AG09319 (cell line): ENCODE measurements at places on chromosomes 4 and X.

DNA sequence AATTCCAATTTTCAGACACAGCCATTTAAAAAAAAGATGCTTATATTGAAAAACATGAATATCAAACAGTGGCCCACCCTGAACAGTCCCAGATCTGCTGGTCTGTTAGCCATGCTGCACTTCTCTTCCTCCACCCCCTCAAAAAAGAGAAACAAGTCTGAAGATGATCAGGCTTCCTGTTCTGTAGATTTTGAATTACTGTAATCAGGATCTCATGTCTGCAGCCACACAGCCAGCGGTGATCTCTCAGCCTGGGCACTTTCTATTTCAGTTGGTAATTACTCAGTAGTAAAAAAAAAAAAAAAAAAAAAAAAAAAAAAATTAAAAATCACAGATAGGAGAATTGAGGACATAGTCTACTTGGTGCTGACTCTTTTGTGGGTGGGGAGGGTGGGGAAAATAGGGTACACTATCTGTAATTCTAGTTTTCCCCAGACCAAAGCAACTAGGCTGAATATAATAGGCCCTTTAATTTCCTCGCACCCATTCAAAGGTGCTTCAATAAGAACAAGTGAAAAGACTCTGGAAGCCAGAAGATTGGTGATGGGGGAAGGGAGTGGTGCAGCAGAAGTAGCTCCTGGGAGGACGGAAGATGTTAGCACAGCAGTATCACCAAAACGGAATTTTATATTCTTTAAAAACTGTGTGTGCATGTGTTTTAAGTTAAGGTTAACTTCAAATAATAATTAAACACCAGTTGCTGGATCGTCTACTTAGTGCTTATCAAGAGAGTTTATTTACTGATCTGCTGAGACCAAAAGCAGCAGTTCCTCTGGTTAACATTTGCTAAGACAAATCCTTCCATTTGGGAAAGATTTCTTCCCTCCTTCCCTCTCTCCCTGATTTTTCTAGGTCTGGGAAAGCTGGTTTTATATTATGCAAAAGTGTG, 47.0 kb downstream of the SPRY1 start:
- DNase-seq = no peak

DNA sequence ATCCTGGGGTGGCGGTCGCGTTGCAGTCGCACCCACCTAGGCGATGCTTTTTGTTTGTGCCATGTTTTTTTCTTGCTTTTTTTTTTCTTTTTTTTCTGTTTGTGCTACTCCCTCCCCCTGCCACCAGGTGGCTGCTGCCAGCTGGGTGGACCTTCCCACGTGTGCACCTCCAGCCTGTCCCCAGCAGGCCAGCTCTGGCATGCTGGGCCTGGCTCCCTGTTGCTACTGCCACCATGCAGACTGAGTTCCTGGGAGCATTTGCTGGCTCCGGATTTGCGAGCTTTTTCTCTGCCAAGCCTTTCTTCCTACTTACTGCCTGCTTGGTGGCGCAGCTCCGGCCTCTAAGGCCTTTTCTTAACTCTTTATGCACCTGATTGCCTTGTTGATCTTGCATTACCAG, 161.2 kb upstream of the WDFY3 start:
- DNase-seq = no peak

- no peak for DNase-seq
Observed at GRCh38 chr4:57370691-57371090, 260.5 kb upstream of the IGFBP7 start.

- DNase-seq = no peak
Observed at GRCh38 chr4:141391293-141391692, 170.6 kb downstream of the ZNF330 start.

- no peak for DNase-seq
Observed at GRCh38 chr4:185209031-185209851, at the start of gene SNX25. TSS of gene SNX25 (plus strand) at chr4:185209598. CDS start at chr4:185209827, 229 bp downstream.

DNA sequence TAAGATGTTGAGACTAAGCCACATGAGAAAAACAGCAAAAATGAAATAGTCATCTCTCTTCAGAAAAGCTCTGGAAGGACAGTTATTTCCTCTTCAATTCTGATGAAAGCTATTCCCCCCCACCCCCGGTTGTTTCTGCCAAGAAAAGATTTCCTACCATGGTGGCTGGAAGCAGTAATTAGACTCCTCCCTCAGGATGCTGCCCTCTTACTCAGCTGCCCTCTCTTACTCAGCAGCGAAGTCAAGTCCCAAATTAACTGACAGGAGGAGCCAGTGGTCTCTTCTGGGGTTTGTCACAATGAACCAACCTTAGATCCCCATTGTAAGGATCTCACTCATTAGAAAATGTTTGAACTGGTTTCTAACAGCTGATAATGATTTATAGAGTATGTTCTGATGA, 38.0 kb downstream of the GPM6B start:
- peak; percentile 3 for DNase-seq

- DNase-seq = no peak
Observed at GRCh38 chr4:21517126-21517859, 431.3 kb downstream of the KCNIP4 start.
